Choroid plexus epithelial cell (primary cell): ENCODE measurements at places on chromosomes 7 and 10.

GRCh38 chr10:1356349-1356748 is 300.2 kb downstream of the WDR37 start:
- DNase-seq: no peak

- DNase-seq: no peak
Measured at GRCh38 chr10:78903341-78903940, 165.3 kb upstream of the ZMIZ1 start.

- DNase-seq: peak; percentile 61
Measured at GRCh38 chr7:151410405-151411390, 860 bp upstream of the WDR86 start.

GRCh38 chr10:95564291-95564690 is 3.1 kb upstream of the SORBS1 start:
- DNase-seq: no peak

DNA sequence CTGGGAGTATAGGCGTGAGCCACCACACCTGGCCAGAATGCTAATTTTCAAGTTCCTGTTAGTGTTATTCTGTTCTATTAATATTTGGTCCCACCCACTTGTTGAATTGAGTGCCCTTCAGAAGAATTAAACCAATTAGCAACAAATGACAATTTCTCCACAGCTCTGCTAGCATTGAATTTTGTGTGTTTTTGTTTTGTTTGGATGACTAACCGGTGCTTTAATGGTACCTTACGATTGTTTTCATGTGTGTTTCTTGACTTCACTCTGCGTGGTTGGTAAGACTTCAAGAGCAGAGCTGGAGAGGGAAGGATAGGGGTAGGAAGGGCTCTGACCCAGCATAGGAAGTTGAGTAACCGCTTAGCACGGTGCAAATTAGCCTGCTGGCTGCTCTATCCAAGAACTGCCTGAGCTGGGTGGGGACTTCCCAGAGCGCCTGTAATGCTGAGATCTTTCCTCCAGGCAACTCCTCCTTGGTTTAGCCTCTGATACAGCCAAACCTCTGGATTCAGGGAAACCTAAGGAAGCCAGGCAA is 4.6 kb downstream of the ARPC1B start:
- DNase-seq: peak; percentile 90

GRCh38 chr10:51574248-51575048 is 124.9 kb downstream of the CSTF2T start:
- no peak for DNase-seq

DNA sequence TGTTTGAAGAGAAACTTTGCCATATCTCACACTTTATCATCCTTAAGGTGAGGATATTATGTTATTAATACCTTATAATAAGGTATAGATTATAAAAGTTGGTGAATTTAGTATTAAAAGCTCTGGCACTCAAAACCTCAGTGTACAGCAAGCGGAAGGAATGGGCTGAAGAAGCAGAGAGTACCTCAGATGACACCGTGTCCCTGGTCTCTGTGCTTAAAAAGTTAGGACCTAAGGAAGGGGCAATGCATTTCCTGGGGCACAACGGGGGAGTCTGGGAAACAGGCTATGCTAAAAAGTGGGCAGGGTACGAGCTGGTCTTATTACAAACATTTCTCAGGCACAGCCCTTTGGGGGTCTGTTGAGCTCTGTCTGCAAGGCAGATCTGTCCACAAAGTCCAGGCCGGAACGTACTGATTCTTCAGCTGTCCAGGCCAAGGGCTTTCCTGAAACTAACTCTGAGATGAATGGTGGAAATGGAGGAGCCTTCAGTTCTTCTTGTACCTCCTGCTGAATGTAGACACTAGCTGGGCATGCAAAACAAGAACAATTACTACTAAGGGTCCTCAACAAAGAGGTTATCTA is 202.7 kb downstream of the POM121L12 start:
- DNase-seq: no peak

- DNase-seq: no peak
Measured at GRCh38 chr7:149764481-149765398, 8.6 kb downstream of the ZNF467 start.

DNA sequence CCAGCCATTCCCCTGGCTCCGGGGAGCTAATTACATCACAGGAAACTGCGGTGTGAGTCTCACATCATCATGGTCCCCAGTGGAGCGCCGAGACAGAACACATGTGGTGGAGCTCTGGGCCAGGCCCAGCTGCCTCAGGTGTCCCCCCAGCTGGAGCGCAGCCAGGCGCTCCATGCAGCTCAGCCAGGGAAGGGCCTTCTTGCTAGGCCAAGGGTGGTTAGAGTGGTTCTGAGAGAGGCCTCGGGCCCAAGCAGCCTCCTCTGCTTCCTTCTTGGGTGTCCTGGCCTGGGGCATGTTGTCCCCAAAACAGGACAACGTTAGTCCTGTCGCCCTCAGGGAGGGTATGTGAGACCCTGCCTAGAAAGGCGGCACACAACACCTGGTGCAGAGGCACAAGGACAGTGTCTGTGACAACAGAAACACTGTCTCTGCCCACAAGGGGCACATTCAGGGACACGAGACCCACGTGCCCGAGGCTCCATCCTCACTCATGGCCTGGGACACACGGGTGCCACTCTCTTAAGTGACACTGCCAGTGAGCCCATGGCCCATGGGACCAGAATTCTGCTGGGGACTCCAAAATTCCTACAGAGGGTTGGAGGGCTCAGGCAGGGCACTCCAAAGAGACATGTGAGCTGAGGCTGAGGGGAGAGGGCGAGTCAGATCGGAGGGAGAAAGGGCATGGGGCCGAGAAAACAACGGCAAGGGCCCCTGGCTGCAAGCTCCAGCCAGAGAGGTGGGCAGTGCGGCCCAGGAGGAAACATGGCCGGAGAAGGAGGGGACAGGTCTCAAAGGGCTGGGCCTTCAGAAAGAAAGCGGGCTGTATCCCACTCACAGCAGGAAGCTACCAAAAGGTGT is 37.0 kb upstream of the RET start:
- no peak for DNase-seq

DNA sequence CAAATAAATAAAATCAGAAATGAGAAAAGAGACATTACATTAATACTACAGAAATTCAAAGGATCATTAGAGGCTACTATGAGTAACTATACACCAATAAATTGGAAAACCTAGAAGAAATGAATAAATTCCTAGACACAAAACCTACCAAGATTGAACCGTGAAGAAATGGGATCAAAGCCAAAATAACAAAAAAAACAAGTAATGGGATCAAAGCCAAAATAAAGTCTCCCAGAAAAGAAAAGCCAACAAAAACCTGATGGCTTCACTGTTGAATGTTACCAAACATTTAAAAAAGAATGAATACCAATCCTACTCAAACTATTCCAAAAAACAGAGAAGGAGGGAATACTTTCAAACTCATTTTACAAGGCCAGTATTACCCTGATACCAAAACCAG is 20.0 kb downstream of the GSDME start:
- DNase-seq: peak; percentile 35

DNA sequence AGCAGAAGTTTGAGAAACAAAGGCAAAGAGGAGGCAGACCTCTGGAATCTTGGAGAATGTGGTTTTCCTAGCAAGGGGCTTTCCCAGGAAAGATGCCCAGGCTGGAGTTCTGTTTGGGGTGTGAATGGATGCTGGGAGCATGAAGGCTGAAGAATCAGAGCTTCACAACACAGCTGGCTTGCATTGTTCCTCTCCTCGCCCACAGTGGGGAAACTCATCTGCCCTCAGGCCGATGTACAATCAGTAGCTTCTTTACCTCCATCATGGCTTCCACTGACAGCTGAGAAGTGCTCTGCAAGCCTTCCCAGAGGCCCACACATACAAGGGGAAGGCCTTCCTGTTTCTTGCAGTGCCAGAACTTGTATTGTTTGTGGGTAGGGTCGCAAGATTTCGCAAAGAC is 90.8 kb upstream of the HECTD2 start:
- DNase-seq: no peak

DNA sequence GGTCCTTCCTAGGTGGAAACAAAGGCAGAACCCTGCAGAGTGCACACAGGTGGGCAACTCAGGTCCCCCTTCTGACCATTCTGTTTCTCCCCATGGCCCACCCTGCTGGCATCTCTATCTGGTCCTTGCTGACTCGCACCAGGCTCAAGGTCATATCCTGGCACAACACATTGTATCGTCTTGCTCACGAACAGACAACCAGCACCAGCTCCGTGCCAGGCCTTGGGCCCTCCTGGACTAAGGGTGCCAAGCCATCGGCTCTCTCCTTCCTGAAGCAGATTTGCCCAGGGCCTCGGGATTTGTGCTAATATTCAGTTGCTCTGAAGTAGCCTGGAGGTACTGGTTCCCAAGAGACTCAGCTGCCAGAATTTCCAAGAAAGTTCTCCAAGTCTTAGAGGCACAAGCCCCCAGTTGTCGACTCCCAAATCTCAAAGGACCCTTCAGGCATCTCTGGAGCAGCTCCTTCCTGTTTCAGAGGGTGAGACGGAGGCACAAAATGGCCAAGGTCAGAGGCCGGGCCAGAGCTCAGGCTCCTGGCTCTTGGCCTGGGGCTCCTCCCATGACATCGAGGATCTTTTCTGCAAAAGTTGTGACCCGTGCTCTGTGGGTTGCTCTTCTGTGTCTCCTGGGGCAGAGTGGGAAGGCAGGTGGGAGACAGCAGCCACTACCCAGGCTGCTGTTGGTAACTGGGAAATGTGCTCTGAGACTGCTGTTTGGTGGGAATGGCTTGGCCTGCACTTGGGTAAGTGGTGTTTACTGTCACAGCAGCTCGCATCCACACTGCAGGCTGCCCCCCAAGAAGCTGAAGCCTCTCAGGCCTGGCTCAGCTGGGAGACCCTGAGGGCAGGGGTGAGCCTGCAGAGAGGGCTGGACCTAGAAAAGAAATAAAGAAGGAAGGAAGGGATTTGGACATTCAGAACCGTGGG is 121.3 kb downstream of the RGS10 start:
- DNase-seq: no peak

DNA sequence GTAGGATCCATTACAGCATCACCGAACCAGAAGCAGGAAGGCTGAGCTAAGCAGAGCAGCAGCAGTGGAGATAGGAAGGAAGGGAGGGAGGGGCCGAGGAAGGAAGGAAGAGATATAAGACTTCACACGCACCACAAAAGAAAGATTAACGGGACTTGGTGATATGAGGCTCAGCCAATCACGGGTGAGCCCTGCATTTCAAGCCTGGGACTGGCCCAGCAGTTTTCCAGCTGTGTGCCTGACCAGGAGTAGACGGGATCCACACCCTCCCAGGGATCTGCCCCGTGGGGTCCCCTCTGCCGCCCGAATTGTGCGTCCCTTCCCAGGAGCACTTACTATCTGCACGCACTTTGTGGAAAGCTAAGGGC is 16.2 kb downstream of the ATG9B start:
- DNase-seq: peak; percentile 13

DNA sequence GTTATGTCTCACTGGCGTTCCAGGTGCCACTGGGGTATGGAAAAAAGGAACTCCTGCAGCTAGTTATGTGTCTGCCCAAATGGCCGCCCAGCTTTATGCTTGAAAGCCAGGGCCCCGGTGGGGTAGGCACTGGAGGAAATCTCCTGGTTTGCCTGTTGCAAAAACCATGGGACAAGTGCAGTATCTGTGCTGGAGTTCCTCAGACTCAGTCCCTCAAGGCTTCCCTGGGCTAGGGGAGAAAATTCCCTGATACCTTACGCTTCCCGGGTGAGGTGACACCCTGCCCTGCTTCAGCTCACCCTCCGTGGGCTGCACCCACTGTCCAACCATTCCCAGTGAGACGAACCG is 90.3 kb upstream of the CDK6 start:
- DNase-seq: no peak

- DNase-seq: no peak
Measured at GRCh38 chr7:49817279-49817678, 43.8 kb downstream of the VWC2 start.

DNA sequence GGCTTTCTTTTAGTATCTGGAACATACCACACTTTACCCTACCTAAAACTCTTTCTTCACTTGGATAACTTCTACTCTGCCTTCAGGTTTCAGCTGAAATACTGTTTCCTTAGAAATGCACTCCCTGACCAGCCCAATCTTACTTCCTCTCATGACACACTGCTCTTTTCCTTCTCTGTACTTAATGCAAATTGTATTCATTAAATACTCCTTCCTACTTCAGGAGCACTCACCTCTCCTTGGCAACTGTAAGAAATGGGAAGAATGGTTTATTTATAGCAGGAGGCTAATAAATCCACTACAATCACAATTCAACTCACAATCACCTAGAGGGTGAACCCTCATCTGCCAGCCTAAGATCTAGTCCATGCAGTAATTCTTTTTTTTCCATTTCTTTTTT is 15.2 kb downstream of the ZCWPW1 start:
- no peak for DNase-seq

DNA sequence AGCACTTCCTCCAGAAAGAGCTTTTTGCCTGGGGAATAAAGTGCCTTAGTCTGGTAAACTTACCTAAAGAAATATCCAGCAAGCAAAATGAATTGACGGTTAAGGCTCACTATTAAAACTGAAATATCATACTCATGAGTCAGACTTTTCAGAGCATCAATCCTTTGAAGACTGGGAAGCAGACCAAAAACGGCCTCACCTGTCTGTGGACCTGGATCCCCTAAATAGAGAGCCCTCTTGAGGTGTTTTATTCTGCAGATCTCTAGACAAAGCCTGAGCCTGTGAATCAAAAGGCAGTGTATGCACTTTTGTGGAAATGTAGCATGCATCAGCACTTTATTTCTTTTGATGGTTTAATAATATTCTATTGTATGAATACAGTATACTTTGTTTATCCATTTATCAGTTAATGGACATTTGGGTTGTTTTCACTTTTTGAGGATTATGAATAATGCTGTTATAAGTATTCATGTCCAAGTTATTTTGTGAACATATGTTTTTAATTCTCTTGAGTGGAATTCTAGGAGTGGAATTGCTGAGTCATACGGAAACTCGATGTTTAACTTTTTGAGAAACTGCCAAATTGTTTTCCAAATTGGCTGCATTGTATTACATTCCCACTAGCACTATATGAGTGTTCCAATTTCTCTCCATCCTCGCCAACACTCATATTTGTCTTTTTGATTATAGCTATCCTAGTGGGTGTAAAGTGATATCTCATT is 449.0 kb upstream of the IGFBP3 start:
- peak; percentile 84 for DNase-seq

DNA sequence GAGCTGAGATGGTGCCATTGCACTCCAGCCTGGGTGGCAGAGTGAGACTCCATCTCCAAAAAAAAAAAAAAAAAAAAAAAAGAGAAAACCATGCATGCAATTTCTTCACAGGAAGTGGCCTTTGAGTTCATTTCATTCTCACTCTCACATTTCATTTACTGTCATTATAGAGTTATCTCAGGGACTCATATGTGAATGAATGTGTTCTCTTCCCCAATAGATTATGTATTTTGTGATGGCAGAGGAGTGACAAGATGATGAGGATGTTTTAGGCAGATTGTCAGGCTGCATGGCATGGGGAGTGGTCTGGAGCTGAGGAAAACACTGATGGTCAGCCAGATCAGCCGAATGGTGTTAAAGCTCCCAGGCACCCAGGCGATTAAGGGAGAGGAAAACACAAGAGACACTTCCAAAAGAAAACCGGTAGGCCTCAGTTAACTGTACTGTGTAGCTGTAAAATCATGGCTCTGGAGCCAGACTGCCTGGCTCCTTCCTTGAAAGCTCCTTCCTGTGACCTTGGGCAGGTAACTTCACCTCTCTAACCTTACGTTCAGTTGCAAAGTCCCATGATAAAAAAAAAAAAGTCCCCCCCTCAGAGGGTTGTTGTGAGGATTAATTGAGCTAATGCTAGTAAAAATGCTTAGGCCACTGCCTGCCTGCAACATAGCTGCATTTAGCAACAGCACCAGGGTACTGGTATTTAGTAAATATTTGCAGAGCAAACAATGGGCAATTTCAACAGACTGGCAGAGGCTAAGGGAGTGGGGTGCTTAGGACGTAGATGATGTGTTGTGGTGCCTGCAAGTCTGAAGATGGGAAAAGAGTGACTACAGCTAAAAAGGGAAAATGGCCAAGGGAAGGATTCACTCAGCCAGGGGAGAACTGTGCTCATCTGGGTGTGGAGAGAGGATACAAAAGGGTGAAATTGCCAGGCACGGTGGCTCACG is 6.9 kb downstream of the FRAT2 start:
- DNase-seq: no peak
